ENCODE measurements at places on chromosomes 4 and X.

DNA sequence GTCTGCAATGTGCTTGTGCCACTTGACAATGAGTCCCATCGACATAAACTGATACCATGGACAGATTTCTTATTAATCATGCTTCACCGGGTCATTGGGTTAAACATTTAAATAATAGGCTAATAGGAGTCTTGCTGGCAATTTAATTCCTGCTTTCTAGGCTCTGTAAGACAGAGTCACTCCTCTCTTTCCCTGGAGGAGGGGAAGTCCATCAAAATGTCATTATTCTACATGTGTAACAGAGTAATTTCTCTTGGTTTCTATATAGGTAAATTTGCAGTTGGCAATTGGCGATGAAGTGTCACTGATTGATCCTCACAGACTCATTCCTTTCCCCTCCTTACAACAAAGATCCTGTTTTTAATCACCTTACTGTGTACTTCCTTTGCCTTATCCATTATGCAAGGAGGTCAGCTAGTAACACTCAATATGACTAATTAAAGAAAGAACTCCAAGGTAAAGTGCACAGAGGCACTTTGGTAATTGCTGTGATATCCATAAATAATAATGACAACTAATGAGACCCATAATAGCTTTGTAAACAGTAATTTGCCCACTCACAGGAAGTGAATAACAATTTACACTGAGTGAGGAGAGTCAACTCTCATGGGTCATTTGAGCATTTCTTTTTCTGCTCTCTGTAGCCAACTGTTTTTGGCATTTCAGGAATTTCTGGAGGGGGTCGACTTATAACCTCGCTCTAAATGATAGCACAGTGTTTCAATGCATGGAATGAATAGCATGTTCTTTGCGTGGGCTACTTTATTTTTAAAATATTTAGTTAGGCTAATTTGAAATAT, 184.0 kb downstream of the UGT8 start:
- no peak for DNase-seq

GRCh38 chr4:127788517-127788916, 6.4 kb downstream of the HSPA4L start:
- DNase-seq: no peak

- DNase-seq: no peak
Observed at GRCh38 chr4:150624055-150624454, 42.1 kb downstream of the MAB21L2 start.

GRCh38 chr4:146224326-146224966, 10.1 kb downstream of the REELD1 start:
- no peak for DNase-seq

DNA sequence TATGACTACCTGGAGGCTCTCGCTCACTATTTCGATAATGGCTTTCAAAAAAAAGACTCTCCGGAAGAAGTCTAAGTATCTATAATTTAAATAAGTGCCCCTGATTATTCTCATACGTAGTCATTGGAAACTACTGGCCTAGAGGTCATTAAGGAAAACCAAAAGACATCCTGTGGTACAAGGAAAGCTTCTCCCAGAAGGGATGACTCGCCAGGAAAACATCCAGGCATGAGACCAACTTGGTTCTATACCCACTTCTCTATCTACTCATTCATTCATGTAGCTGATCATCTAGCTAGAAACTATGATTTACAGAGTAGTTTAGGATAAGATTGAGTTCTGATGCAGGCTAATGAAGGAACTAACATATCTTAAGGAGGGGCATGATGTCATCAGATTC, 37.7 kb downstream of the SOX3 start:
- no peak for DNase-seq

DNA sequence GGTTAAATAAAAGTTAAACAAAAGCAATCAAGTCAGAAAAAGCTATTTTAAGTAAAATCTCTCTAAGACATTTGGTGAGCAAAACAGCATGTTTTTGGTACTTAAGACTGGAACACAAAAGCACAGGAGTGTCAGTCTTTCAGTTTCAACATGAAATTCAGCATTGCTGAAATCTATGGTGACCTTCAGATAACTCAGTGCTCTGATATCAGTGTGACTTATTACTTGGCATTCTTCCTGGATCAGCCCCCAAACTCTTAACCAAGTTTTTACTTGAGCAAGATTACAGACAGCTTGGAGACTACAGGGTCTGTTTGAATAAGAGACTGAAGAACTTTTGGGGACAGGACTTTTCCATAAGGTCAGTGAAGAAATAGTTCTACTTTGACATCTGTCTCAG, 437.2 kb downstream of the RAPGEF2 start:
- no peak for DNase-seq
